ENCODE measurements at places on chromosomes 7 and 10.

DNA sequence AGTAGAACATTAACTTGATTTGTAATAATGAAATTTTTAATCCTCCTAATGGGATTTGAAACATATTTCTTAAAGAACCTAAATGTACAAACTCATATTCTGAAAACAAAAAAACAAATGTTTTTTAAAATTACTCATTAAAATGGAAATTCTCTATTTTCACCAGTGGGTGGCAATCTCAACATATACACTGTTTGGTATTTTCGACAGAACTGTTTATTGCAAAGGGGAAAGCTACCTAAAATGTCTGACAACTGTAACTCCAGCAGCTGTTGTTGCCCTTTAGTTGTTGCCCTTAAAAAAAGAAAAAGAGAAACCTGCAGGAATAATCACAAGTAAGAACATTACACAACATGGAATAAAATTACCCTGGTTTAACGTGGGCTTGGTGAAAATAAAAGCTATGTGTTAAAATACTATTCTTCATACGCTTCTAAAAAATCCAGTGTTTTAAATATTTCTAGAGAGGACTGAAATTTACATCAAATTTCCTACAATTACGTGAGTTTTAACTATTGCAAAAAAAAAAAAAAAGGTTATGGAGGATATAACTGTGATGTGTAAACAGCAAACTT, 54.5 kb downstream of the COL1A2 start:
- DNase-seq, result no peak

GRCh38 chr10:46255801-46256747, 30.7 kb upstream of the ANTXRL start:
- DNase-seq, result peak; percentile 83

DNA sequence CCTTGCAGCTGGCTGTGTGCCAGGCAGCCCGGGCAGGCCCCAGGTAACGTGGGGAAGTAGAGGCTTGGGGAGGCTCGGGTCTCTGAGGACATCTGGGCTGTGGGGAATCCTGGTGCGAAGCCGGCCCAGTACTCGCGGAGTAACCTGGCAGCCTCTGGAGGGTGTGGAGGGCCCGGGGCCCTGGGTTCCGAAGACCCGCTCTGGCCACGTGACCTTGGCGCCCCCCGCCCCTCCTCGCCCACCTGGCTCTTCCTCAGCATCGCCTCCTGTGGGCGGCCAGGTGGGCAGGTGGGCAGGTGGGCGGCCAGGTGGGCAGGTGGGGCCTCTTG, 143.1 kb downstream of the WDR37 start:
- DNase-seq, result no peak

GRCh38 chr10:18294633-18295032, 154.4 kb downstream of the CACNB2 start:
- DNase-seq, result no peak

GRCh38 chr7:127578036-127578684, 7.2 kb downstream of the GCC1 start:
- DNase-seq, result no peak

GRCh38 chr10:67114945-67115344, 189.1 kb downstream of the LRRTM3 start:
- DNase-seq, result no peak

DNA sequence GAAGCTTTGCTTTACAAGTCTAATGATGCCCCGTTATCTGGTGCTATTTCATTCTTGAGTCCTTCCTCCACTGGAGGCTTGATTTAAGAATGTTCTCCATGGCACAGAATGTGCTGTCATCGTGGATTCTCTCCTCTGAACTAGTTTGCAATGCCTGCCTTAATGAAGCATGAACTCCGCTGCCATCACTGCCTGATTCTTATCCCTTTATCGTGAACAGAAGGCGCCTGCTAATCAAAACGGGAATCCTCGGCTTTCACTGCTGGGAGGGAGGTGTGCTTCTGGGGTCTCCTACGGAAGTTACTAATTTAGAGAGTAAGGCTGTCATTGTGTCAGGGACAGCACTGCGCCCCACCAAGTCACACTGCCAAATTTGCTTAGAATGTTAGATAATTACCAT, 56.2 kb downstream of the ITGB1 start:
- no peak for DNase-seq

DNA sequence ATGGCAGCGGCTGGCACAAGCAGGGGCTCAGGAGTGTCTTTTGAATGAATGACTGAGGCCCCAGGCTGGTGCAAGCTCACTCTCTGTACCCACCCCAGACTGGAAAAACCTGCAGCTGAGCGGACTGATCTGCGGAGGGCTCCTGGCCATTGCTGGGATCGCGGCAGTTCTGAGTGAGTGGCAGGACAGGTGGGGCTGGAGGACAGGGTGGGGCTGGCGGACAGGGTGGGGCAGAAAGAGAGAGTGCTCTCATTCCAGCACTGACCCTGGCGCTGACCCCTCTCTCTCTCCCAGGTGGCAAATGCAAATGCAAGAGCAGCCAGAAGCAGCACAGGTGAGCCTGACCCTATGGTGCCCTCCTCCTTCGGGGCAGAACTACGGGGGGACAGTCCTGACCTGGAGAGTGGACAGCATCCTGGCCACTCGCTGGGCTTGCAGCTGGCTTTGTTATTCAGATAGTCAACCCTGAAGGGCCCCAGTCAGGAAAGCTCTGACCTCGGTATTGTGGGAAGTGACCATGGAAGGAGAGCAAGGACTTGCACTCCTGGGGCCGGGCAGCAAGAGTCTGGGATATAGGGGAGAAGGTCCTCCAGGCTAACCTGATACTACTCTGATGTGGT, 4.1 kb downstream of the FXYD4 start:
- no peak for DNase-seq

DNA sequence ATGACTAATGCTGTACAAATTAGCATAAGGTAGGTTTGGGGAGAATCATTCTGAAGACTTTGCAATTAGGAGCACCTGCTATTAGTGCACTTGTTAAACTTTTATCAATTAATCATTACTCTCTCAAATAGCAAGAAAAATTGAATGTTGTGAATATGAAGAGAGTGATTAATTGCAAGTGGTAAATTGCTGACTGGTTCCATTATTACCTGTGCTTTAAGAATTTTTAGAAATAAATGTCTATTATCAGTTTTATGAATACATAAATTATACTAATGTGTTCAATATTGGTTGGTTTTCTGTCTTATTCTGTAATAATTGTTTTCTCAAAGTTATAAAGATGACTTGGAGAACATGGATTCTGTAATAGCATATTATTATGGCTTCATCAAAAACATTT, 47.3 kb upstream of the TMEM26 start:
- no peak for DNase-seq

- DNase-seq, result peak; percentile 42
Observed at GRCh38 chr7:5780801-5781496, 514 bp downstream of the RNF216 start.

DNA sequence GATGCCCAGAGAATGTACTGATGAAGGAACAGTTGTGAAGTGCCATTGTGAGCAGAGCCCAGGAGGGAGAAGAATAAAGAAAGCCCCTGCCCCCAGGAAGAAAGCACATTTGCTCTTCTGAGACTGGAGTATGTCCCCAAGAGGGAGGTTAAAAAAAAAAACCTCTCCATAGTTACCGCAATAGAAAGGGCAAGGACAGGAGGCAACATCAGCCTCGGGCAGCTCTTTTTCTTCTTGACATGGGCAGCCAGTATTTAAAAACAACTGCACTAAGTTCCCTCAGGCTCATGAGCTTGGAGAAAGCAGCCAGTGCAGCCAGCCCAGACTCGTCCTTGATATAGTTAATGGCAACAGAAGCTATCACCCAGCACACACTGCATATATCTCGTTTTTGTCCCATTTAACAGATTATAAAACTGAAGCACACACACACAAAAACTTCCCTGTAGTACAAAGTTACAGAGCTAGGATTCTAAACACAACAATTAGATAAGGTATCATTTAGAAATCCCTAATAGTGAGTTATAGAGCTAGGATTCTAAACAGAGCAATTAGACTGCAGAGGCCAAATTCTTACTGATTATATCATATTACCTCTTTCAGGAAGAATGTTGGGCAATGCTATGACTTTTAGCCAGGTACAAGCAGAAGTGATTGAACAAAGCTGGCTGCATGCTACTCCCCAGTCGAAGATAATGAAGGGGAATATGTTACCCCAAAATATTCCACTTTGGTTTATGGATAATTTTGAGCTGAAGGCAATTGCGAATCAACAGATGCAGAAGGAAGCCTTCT, 823.5 kb downstream of the GRID1 start:
- DNase-seq, result no peak

GRCh38 chr7:112556633-112557032, 75.8 kb downstream of the LSMEM1 start:
- no peak for DNase-seq

DNA sequence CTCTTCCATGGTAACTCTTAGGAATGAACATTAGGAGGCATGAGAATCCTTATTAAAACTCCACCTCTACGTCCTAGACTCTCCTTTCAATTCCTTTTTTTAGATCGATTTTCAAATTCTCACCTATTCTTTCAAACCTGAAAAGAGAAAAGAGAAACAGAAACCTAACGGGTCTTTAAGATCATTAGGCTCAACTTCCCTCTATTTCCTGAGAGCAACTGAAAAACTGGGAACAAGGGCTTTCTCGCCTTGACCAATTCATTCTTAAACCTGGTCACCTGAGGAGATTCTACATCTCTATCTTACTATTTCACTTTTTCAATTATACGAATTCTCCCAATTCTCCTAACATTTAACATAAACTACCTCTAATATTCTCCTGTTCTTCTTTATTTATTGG, 2.8 kb downstream of the TFEC start:
- DNase-seq, result no peak

GRCh38 chr10:15588635-15589508, 130.8 kb downstream of the ITGA8 start:
- DNase-seq, result no peak

DNA sequence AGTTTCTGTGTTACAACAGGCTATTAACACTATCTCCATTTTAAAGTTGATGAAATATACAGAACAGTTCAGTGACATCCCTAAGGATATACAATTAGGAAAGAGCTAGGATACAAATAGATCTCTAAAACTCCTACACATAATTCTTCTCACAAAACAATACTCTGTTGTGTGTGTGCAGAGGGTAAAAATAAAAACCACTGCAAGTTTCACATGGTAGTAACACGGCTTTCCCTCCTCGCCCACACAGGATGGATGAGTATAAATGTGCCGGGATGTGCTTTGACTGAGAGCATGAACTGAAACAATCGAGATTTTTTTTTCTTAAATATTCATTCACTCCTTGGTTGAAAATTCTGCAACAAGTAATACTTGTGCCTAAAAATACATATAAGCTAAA, 131.5 kb upstream of the C1QL3 start:
- DNase-seq, result no peak

DNA sequence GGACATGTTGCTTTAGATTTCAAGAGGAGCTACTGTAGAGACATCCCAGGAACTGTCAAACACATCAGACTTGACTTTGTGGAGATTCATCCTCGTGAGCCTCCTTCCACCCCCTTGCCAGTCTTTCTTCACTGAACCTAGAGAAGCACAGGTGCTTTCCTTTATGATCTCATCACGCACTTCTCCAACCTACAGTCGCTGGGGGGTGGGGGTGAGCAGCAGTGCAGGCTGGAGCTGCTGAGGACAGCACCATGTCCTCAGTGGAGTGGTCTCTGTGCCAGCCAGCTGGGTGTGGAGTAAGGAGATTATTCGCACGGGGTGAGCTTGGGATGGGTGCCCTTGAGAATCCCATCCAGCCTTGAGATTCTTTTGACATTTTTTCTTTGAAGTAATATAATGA, 88.1 kb downstream of the VOPP1 start:
- DNase-seq, result no peak

- no peak for DNase-seq
Observed at GRCh38 chr7:100090527-100091410, 2.0 kb downstream of the COPS6 start.

GRCh38 chr10:85175635-85176034, 847.2 kb downstream of the CCSER2 start:
- peak; percentile 18 for DNase-seq

- DNase-seq, result peak; percentile 97
Observed at GRCh38 chr7:135335628-135336139, 102.0 kb downstream of the STRA8 start.

DNA sequence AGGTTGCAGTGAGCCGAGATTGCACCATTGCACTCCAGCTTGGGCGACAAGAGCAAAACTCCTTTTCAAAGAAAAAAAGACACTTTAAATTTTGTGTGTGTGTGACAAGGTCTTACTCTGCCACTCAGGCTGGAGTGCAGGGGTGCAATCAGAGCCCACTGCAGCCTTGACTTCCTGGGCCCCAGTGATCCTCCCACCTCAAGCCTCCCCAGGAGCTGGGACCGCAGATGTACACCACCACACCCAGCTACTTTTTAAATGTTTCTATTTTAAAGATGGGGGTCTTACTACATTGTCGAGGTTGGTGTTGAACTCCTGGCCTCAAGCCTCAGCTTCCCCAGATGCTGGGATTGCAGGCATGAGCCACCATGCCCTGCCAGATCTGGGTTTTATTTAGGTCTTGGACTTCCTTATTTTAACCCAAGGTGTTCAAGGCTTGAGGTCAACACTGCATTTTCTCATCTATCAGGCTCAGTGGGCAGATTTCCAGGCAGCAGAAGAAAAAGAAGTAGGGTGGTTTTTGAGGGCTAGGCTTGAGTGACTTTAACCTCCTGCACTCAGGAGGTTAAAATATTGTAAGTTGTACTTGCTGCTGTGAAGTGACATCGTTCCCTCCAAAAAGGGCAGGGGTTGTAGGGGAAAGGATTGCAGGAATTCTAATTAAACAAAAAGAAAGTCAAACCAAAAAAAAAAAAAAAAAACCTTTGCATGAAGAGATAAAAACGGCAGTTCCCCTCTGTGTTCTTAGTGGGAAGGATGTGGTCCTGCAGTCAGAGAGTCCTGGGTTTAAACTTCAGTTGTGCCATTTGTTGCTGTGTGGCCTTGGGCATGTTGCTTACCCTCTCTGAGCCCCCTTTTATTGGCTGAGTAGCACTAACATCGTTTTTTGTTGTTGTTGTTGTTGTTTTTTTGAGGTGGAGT, 71.5 kb downstream of the CARD11 start:
- no peak for DNase-seq

DNA sequence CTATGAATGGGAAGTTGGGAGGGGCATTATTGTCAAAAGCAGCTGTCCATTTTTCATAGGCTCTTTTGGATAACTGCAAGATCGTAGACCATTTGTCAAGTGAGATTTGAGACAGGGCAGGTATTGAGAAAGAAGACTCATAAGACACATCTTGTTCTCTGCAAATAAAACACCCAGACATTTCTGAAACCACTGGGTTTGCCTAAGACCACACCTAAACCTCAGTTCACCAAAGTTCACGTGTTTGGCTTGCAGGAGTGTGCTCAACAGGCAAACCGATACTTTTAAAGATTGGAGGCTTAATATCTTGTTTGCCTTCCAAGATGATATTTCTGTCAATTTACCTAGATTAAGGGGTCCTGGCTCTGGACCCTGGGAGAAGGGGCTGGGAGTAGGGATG, 628.4 kb downstream of the CALN1 start:
- DNase-seq, result no peak

GRCh38 chr7:112202816-112203215, 3.4 kb downstream of the DOCK4 start:
- no peak for DNase-seq

DNA sequence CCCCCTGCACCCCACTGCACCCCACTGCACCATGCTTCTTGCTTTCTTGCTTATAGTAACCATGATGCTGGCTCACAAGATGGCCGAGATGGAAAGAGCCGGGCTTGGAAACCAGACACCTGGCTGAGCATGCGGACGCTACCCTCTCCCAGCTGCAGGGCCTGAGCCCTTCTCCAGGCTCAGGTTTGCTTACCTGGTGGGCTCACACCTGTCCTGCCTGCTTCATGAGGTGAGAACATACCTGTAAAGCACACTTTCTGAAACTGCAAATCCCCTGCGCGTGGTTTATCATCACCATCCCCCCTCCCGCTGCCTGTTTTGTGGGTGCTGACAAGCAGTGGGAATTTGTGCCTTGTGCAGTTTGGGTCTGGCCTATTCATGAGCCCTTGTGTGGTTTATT, 302.7 kb downstream of the GLRX3 start:
- no peak for DNase-seq
